ENCODE measurements at places on chromosomes 5 and 9.

DNA sequence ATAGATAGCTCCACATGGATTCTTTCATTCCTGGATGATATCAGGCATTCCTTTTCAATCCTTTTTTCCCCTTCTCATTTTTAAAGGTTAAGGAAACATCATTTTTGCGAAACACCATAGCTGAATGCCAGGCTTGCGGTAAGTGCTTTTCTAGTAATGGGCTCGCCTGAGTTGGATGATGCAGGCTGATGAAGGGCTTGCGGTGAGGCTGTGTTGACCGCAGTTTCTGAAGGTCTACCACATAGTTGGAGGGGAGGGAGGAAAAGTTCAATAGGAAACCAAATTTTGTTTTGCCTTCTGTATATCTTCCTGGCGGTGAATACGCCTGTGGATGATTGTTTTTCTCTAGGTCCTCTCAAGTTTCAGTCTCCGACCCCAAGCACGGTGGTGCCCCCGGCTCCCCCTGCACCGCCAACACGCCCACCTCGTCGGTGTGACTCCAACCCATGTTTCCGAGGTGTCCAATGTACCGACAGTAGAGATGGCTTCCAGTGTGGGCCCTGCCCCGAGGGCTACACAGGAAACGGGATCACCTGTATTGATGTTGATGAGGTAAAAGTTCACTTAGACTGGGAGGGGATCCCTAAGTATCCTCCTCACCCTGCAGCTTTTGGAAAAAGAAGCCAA is 24.3 kb downstream of the THBS4 start:
- DNase-seq: no peak

- no peak for DNase-seq
Observed at GRCh38 chr9:87518702-87519335, 21.2 kb downstream of the DAPK1 start.

GRCh38 chr9:16241231-16241630 is 629.2 kb downstream of the BNC2 start:
- DNase-seq: no peak

- no peak for DNase-seq
Observed at GRCh38 chr5:61744690-61745619, 412.9 kb downstream of the ZSWIM6 start.

- no peak for DNase-seq
Observed at GRCh38 chr9:129869585-129870501, 34.6 kb downstream of the USP20 start.

GRCh38 chr5:139182528-139183296 is 15.5 kb downstream of the SIL1 start:
- no peak for DNase-seq

DNA sequence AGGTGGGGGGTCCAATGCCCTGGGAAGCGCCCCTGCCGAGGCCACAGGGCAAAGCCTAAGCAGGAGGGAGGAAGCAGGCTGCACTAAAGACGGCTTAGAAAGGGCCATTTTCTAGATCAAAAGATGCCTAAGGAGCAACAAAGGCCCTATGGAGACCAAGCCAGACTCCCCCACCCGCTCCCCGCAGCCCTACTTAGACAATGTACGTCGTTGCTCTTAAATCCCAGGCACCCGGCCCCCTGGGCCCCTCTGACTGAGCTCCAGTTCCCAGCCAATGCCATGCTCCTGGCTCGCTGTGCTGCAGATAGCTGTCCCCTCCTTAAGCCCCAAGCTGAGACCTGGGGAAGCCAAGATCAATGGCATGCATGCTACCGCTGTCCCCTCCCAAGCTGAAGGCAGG is 10.3 kb downstream of the IPPK start:
- DNase-seq: no peak

Data from NT2/D1 (cell line).